ENCODE measurements at places on chromosomes 2 and 18.

DNA sequence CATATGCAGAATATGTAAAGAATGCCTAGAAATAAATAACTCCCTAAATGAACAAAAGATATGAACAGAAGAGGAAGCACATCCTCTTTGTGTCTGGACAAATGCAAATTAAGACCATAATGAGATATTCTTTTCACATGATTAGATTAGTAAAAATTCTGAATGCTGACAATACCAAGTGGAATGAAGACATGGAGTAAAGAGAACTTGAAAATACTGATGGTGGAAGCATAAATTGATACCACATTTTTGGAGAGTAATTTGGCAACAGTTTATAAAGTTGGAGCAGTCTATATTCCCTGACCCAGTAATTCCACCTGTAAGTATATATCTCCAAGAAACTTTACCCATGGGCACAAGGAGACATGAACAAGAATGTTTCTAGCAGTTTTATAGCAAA lies 130.0 kb downstream of the CAPN13 start:
- DNase-seq, result no peak

- no peak for DNase-seq
Observed at GRCh38 chr2:7681881-7682461, 764.8 kb downstream of the RNF144A start.

GRCh38 chr2:218186355-218186766 lies 19.6 kb upstream of the CXCR1 start:
- peak; percentile 69 for DNase-seq

- no peak for DNase-seq
Observed at GRCh38 chr2:177029501-177029900, 183.1 kb upstream of the HNRNPA3 start.

DNA sequence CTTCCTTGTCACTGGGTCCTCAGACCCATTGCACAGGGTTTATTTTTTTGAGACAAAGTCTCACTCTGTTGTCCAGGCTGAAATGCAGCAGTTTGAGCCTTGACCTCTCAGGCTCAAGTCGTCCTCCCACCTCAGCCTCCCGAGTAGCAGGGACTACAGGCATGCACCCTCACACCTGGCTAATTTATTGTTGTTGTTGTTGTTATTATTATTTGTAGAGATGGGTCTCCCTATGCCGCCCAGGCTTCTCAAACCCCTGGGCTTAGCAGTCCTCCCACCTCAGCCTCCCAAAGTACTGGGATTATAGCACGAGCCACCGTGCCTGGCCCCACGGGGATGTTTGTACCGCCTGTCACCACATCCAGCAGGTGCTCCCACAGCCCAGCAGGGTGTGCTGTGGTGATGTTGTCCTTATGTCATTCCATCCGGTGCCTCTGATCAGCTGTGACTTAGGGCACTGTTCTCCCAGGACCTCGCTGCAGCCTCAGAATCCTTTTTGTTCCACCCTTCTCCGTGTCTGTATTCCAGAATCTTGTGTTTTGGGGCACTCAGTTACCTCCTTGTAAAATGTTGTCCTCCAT lies 182.3 kb downstream of the INO80D start:
- no peak for DNase-seq

- DNase-seq, result no peak
Observed at GRCh38 chr2:205474741-205475415, 207.4 kb upstream of the NRP2 start.

- DNase-seq, result no peak
Observed at GRCh38 chr2:228615496-228615895, 434.0 kb upstream of the SPHKAP start.

- DNase-seq, result no peak
Observed at GRCh38 chr2:128799284-128799552, 480.6 kb upstream of the HS6ST1 start.

GRCh38 chr2:12043131-12043530 lies 296.7 kb downstream of the LPIN1 start:
- no peak for DNase-seq

GRCh38 chr2:72780477-72780876 lies 45.4 kb downstream of the EXOC6B start:
- DNase-seq, result no peak

DNA sequence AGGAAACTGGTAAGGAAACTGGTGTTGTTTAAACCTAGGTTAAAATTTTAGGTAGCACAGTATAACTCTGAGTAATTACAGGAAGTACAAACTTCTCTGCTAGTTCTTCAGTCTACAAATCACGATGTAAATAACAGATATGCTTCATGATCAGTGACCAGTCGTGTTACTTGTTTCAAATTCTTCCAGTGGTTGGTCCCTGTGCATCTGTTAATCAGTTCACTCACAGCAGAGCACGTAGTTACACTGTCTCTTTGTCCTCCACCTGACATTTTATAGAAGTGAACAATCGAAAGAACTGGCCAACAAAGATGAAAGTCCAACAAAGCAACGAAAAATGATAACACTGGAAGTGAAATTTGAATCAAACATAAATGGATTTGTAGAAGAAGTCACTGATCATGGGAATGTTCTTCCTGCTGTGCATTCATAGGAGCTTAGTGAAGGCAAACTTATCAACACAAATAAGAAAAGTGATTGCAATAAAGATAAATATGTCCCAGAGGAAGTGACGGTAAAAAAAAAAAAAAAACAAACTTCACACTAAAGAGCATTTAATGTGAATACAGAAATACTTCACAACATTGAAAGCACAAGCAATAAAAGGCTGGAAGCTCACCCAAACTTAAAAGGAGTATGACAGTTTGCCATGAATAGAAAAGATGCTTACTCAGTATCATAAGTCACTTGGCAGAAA lies 7.0 kb downstream of the EIF2AK2 start:
- DNase-seq, result no peak

DNA sequence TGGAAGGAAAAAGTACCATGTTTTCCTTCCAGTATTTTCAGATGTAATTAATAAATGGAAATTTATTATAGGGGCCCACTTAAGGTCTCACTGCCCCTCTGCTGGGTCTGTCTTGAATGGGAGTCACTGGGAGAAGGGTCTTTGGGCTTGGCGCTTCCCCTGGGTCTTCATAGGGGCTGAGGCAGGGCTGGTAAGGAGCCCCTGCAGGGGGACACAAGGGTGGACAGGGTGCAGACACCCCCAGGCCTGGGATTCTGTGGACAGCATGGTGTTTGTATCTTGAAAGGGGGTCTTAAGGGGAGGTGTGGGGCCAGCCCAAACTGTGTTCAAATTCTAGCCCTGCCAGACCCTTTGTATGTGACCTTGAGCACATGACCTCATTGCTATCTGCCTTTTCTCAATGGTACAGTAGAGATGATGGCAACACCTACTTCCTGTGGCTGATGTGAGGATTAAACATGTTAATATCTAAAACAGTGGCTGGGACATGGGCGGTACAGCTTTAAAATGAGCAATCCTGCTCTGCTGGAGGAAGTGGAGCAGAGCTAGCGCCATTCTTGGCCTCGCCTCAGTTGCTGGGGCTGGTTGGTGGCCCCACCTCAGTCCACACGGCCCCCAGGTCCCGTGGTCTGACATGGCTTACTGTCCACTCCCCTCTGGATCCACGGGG lies 71.6 kb downstream of the GNAL start:
- DNase-seq, result no peak

- DNase-seq, result no peak
Observed at GRCh38 chr2:134079373-134079772, 174.5 kb upstream of the MGAT5 start.

GRCh38 chr2:153077311-153077710 lies 358.9 kb downstream of the ARL6IP6 start:
- DNase-seq, result no peak

- no peak for DNase-seq
Observed at GRCh38 chr2:48189552-48190228, 283.4 kb upstream of the FBXO11 start.

- DNase-seq, result no peak
Observed at GRCh38 chr2:22788749-22789327, 596.1 kb upstream of the KLHL29 start.

DNA sequence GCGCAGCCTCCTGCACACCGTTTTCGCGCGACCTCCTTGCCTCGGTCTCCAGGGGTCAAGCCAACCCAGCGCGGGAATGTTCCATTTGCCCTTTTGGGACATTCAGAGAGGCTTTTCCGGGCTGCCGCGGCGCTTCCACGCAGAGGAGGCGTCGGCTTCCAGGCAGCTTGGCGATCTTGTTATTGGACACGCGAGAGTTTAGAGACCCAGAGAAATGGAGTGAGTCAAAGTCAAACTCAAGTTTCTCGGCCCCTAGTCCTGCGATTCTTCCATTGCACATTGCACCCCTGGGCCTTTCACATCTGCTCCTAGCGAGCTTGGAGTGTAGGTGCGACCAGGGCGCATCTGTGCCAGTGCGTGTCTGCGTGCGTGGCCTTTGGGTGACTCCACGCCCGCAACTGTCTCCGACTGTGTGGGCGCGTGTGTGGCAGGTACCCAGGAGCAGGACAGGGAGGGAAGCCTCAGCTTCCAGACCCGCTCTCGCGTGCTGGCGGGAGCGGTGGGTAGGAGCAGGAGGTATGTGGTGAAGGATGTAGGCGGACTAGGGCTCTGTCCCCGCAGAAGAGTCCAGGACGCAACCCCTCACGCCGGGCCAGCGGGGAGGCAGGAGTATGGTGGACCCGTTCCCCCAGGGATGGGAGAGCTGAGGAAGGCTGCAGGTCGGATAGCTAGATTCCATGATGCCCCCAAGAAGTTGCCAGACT lies 13.5 kb downstream of the SIX3 start:
- no peak for DNase-seq

DNA sequence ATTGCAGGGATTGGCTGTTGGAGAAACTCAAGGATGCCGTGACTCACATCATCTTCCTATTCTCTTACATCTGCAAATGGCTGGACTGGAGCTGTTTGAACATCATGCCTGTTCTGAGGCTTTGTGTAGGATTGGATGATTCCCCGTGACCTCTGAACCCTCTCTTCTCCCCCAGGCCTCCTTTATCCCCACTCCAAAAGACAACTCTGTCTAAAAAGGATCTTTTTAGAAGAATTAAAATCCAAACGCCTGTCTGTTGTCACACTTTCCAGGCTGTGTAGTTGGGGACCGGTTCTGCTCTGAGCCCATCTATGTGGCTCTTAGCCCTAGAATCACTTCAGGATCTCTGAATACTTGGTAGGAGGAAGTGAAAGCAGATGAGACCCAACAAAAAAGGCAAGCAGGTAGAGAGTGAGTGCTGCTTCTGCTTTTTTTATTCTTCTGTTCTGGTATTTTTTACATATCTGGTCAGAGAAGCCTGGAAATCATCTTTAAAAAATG lies 565 bp downstream of the SP140 start:
- peak; percentile 15 for DNase-seq

GRCh38 chr18:30997223-30997622 lies 45.3 kb downstream of the DSC3 start:
- no peak for DNase-seq

- no peak for DNase-seq
Observed at GRCh38 chr18:44700652-44701051, 20.0 kb downstream of the SETBP1 start.

GRCh38 chr2:239269173-239269885 lies 131.5 kb downstream of the HDAC4 start:
- DNase-seq, result no peak

GRCh38 chr2:197045115-197045514 lies 118.6 kb upstream of the PGAP1 start:
- DNase-seq, result no peak

GRCh38 chr2:8594731-8595427 lies 87.0 kb upstream of the ID2 start:
- no peak for DNase-seq

DNA sequence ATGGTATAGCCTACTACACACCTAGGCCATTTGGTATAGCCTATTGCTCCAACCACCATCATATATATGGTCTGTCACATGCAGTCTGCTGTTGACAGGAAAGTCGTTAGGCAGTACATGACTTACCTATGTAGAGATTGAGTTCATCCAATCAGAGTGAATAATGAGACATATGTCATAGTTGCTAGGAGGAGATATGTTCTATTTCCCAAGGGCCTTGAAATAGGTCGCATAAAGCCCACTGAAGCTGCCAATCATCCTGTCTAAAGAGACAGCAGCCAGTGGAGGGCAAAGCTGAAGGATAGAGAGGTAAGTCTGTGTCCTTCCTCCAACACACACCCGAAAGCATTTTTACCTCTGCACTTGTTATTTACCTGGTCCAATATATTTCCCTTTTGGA lies 263.4 kb downstream of the PTPRM start:
- no peak for DNase-seq

DNA sequence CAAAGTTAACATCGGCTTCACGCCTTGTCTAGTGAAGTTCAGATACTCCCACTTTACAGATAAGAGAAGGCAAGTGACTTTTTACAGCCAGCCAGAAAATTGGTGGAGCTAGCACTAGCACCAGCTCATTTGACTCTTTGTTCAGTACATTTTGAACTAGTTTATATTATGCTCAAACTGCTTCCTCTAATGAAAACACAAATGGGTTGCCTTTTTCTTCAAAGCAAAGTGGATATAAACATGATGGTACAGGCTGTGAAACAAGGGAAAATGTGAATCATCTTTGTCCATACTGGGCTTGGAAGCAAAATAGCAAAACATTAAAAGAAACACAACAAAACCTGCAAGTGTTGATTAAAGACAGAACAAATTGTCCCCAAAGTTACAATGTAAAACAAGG lies 99.6 kb upstream of the LHCGR start:
- DNase-seq, result no peak

DNA sequence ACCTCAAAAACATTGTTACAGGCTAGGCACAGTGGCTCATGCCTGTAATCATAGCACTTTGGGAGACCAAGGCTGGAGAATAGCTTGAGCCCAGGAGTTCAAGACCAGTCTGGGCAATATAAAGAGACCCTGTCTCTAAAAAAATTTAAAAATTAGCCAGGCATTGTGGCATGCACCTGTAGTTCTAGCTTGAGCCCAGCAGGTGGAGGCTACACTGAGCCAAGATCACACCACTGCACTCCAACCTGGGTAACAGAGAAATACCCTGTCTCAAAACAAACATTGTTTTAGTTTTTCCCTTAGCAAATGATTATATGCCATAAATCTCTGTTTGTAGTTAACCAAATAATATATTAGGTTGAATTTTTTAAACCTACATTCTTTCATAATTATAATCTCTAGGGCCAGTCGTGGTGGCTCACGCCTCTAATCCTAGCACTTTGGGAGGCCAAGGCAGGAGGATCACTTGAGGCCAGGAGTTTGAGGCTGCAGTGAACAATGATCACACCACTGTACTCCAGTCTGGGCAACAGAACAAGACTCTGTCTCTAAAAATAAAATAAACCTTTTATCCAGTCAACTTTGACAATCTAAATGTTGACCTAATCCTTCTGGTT lies 13.3 kb upstream of the CYP20A1 start:
- peak; percentile 22 for DNase-seq

GRCh38 chr2:241820625-241821384 lies 11.8 kb downstream of the NEU4 start:
- DNase-seq, result no peak

- DNase-seq, result no peak
Observed at GRCh38 chr2:96305979-96306308, 598 bp upstream of the SNRNP200 start.

- DNase-seq, result no peak
Observed at GRCh38 chr2:13905831-13906230, 726.7 kb upstream of the LRATD1 start.

Measured in activated CD4-positive, alpha-beta T cell treated with anti-CD3 and anti-CD28 coated beads, Interleukin-2, amount 50 U/mL, for 1 hour (primary cell).